Airway epithelial cell (primary cell): ENCODE measurements at places on chromosomes 11 and 22. TPM values are rescaled to one million over a fixed set of nuclear protein-coding genes. Genes with fewer than 3 reads are reported as not detected.

TMEM191C gene
- total RNA-seq, result 1.5 and 3.8 TPM in 2 replicates

OSBP2 gene
- total RNA-seq, result 2.7 and 3.4 TPM in 2 replicates

MOB2 gene
- total RNA-seq, result 17.3 and 24.8 TPM in 2 replicates

CCDC117 gene
- total RNA-seq, result 10.1 and 11.8 TPM in 2 replicates

APBB1 gene
- 2.3 and 3.3 TPM in 2 replicates for total RNA-seq

ROM1 gene
- 1.7 and 3.5 TPM in 2 replicates for total RNA-seq

VSIG10L2 gene
- total RNA-seq, result not detected in 2 replicates

RRM1 gene
- total RNA-seq, result 105 and 119 TPM in 2 replicates

CRYBA4 gene
- not detected in 2 replicates for total RNA-seq

MICAL2 gene
- total RNA-seq, result 63.1 and 78.6 TPM in 2 replicates
